Urinary bladder (tissue), 4 donors: ENCODE measurements at places on chromosomes 1 and 21.

GRCh38 chr1:162580308-162580707, 18.8 kb downstream of the UAP1 start:
- no peak for DNase-seq

DNA sequence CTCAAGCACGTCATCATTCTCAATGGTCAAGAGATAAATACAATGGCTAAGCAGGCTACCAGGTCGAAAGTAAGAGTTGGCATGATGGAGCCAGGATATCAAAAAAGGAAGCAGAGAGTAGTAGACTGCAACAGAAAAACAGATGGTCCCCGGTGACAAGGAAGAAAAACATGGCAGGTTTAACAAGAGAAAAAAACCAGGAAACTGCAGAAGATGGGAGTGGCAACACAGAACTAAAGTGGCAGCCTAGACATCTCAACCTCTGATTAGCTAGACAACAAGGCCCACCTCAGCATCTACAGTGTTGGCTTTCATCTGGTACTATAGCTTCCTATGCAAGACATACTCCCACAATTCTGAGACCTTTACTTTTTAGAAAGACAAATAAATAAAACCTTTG, 3.1 kb downstream of the UBR4 start:
- no peak for DNase-seq

GRCh38 chr1:213291526-213291925, 240.5 kb downstream of the RPS6KC1 start:
- no peak for DNase-seq

DNA sequence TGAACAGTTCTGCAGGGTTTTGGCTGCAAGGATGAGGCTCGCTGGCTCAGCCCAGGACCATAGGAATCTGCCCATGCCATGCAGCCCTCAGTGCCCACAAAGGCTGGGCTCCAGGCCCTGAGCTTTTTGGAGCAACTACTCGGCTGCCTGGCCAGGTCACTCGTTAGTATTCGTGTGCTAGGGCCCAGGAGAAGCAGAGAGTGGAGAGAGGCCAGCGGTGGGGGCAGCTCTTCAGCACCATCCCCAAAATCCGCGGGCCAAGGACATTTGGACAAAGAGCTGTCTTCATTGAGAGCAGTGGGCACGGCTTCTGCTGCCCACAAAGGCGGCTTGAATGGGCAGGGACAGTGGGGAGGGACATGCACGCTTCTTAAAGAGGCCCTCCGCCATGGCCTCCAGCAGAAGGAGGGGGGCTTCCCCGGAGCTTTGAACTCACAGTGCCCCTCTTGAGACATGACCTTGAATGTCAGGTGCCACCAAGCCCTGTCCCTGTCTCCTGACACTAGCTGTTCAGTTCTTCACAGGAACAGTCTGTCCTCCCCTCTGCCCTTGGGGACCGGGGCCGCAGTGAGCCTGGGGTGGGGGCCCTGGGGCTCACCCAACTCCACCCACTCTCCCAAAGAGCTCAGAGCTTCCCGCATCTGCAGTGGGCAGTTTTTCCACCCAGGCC, 106.1 kb upstream of the ARHGEF16 start:
- no peak for DNase-seq

GRCh38 chr1:245142171-245142798, 12.5 kb upstream of the KIF26B start:
- no peak for DNase-seq

DNA sequence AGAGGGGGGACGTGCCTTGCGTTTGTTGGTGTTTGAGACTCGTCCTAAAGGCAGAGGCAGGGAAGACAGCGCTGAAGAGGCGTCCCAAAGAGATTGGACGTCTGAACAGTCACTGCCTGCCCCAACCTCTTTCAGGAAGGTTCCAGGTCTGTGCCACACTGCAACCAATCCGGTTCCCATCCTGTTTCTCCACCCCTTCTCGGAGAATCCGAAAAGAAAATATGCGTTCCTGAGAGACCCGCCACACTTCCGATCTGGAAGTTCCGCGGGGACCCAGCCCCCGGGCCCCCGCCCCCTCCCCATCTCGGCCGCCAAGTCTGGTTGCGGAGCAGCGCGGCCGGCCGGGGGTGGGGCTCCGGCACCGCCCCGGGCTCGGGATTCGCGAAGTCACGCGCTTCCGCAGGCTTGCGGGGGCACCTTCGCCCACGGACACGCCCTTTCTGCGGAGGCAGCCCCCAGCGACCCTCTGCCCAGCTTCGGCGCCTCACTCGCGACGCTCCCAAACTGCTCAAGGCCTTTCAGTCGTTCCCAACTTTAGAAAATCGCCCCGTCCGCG, 124.5 kb upstream of the DPYD start:
- no peak for DNase-seq
